ENCODE measurements at places on chromosomes 1 and 21. TPM values are rescaled to one million over a fixed set of nuclear protein-coding genes. Genes with fewer than 3 reads are reported as not detected.

ZBTB8B gene
- total RNA-seq = not detected

FPGT gene
- 43.9 TPM for total RNA-seq

NR5A2 gene
- not detected for total RNA-seq

RIPPLY3 gene
- 0.16 TPM for total RNA-seq

CHRNB2 gene
- total RNA-seq = not detected

PLEKHN1 gene
- not detected for total RNA-seq

CCDC28B gene
- 1.5 TPM for total RNA-seq

CR1L gene
- not detected for total RNA-seq

TRIM67 gene
- total RNA-seq = not detected

CRNN gene
- total RNA-seq = not detected

EVA1C gene
- total RNA-seq = not detected

ACKR1 gene
- total RNA-seq = not detected

SDCCAG8 gene
- 19.2 TPM for total RNA-seq

TNFAIP8L2 gene
- total RNA-seq = not detected
